ENCODE measurements at places on chromosomes 13 and 19.

DNA sequence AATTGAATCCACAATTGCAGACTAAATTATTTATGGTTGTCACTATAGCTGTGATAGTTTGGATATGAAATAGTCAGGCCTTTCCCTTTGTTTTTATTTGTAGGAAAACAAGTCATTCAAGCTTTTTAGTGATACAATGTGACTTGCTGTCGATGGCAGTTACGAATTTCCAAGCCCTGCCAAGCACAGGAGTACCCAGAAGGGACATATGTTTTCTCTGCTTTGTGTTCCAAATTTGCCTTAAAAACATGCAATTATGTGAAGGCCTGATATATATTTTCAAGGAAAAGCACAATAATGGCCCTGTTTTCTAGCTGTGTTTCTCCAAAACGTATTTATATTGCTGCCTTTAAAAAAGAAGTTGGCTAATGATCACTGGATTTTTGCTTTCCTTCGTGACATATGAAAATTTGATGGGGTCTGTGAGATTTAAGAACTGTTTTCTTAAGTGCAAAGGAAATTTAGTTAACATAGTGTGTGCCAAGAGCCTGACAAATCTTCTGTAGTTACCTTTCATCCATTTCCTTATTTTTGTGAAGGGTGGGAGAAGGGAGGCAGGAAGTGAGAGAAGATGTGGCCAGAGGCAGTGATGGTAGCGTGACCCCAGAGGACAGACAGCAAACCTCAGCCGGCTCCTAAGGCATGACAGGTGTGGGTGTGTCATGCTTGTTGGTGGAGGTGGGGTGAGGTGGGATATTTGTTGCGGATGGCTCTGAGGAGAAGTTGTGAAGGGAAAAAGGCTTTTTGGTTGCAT is 79.6 kb downstream of the TEX26 start:
- no peak for DNase-seq

DNA sequence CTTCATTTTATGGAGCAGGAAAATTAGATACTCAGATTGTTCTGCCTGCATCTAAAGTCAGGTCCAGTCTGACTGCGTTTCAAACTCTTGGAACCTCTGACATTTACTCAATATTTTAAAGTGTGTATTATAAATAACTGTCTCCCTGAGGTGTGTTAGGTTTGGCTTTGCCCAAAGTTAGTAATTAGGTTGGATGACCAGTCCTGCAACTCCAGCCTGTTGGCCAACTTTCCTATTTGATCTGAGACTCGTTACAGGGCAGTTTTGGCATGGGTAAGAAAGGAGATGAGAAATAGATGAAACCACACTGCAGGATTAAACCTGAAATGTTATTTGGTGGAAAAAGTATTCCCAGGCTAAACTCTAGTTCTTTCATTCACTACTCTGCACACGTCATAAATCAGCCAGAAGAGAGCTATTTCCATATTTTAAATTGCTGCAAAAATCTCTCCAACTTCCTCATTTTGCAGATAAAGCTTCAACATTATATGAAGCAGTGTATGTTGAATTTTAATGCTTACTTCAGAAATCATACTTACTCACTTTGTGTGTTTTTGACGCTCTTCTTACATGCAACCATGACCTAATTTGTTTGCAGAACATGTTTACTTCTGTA is 357.1 kb downstream of the DCT start:
- no peak for DNase-seq

DNA sequence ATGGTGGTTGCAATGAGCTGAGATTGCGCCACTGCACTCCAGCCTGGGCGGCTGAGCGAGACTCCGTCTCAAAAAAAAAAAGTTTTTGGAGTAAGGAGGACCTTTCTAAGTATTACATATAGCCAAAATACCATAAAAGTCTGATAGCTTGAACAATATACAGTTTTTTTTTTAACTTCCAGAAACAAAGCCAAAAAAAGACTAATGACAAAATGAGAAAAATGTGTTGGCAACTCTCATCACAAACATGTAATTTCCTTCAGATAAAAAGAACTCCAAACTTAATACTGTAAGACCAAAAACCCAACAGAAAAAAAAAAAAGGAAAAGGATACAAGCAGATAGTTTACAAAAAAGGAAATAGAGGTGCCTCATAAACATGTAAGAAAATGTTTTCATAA is 68.2 kb upstream of the MED4 start:
- DNase-seq = no peak

DNA sequence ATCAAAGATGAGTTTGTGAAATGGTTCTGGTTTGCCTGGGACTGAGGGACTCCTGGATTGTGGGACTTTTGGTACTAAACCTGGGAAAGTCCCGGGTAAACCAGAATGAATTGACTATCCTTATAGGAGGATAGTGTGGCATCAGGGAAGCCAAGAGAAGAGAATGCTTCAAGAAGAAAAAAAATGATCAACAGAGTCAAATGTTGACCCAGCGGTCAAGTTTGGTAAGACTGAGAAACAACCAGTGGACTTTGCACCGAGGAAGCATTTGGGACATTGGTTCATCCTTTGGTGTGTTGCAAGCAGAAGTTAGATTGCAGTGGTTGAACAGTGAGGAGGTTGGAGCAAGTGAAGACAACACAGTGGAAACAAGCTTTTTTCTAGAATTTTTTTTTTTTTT is 33.5 kb downstream of the CLEC17A start:
- DNase-seq = no peak

GRCh38 chr13:32036757-32037156 is 5.2 kb downstream of the FRY start:
- DNase-seq = no peak
